ENCODE measurements at places on chromosomes 12 and 14.

- no peak for DNase-seq
Observed at GRCh38 chr12:108419949-108420348, 80.8 kb upstream of the CMKLR1 start.

- no peak for DNase-seq
Observed at GRCh38 chr12:86600664-86601231, 344.6 kb upstream of the MGAT4C start.

DNA sequence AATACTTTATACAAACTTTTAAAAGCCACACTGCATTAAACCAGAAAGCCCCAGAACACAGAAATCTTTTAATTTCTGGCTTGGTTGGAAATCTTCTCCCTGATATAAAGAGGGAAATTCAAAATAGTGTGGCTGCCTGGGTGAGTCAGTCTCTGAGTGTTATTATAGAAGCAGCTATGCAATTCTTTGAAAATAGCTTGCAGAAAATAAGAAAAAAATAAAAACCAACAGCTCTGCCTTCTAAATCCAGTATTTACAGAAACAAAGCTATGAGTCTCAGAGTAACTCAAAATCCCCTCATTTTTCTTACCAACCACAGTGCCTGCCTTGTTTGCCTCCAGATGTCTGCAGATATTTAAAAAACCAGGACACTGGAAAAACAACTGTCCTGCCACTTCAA, 68.6 kb upstream of the FERMT2 start:
- no peak for DNase-seq

DNA sequence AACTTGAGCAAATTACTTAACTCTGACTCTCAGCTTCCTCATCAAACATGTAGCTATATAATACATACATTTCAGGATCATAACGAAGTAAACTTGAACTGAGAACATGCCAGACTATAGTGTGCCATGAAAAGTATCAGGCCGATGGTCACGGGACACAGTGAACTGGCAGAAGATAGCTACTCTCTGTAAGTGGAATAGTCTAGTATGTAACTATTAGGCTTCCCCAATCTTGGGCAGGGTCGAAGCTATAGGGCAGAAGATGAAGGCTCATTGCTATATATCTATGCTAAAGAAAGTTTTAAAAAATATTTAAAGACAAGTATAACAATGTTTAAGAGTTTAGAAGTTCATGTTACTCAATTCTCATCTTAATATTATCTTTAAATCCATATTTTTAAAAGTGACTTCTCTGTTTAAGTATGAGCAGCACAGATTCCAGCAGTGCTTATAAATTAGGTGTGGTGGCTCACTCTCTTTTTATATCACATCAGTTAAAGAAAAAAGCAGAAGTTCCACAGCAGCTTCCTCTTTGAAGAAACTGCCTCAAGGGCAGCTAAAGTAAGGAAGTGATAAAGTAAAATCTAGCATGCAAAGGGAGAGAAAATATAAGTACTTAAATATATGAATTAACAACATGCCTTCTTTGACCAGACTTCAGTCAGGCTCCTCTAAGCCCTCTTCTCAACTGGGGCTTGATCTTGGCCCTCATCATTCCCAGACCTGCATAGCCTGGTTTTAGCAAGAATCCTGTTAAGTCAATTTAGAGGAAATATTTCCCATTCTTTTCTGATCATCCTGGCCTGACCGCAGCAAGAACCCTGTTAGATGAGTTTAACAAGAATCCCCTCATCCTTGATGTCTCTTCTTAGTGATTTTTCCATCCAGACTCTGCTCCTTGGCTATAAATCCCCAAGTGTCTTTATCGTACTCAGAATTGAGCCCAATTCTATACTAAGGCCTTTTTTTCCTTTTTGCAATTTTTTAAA, 8.4 kb upstream of the GLIPR1 start:
- no peak for DNase-seq

DNA sequence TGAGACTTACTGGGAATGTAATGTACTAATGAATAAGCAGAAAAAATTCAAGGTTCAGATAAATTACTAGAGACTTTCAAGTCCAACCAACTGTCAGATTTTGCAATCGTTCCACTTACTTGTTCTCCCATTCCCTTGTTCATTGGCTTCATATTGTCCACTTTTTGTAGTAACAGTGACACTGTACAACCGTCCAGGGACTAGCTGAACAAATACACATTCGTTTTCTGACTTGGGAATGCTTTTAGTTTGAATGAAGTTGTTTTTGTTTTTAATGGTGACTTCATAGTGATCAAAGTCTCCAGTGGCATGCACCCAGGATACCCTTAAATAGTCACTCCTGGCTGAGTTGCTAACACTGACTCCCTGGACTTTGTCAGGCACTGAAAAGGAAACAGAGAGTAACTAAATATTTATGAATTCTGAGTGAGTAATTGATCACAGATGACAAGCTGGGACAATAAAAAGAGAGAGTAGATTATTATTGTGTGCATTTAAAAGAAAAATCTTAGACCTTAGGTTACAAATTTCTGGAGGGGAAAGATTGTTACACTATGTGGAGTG, 65.4 kb downstream of the PTPRB start:
- no peak for DNase-seq

GRCh38 chr12:128571906-128572810, 251.6 kb downstream of the SLC15A4 start:
- no peak for DNase-seq

- DNase-seq = no peak
Observed at GRCh38 chr14:52914295-52914694, 36.6 kb downstream of the FERMT2 start.

DNA sequence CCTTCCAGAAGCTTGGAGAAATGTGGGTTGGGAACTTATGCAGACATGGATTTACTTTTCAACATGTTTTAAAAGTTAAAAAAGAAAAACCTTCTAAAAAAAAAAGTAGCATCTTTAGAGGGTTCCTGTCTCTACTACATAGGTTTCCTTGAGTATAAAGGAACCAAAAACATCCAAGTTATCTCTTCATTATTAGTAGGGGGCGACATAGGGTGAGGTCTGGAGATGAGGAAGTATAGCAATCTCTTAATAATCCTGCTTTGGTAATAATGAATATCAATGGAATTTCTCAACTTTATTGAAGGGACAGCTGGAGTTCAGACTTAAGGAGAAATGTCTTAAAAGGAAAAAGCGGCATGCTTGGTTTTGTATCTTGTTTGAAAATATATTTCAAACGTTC, 6.5 kb upstream of the PLXNC1 start:
- no peak for DNase-seq

- DNase-seq = no peak
Observed at GRCh38 chr14:60241091-60241490, 7.9 kb upstream of the PPM1A start.
